ENCODE measurements at places on chromosomes 5 and 9.
A peak's percentile ranks its signal among the peaks of the same experiment; 100 is the strongest.

GRCh38 chr5:169350759-169351240 is 49.9 kb upstream of the SLIT3 start:
- DNase-seq = no peak

DNA sequence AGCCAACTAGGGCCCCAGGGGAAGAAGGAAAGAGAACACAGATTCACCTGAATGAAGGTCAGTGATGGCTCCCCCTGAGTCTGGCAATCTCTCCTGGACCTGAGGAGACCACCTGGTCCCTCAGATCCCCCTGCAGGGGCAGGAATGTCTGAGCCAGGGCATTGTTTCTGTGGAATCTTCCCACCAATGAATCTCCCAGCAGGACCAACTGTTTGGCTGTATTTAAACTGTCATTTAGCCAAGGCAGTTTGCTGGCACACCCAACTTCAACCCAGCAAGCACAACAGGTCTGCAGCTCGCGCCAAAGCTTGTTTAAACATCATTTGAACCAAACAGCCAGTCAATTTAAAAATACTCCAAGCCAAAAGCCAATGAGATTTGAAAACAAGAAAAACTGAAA is 92.6 kb downstream of the SH3TC2 start:
- DNase-seq = no peak

- DNase-seq = peak; percentile 37
These were observed 1.0 kb downstream of the SET start for GRCh38 chr9:128689820-128690683.

GRCh38 chr9:129273136-129273895 is 95.3 kb upstream of the IER5L start:
- DNase-seq = no peak

DNA sequence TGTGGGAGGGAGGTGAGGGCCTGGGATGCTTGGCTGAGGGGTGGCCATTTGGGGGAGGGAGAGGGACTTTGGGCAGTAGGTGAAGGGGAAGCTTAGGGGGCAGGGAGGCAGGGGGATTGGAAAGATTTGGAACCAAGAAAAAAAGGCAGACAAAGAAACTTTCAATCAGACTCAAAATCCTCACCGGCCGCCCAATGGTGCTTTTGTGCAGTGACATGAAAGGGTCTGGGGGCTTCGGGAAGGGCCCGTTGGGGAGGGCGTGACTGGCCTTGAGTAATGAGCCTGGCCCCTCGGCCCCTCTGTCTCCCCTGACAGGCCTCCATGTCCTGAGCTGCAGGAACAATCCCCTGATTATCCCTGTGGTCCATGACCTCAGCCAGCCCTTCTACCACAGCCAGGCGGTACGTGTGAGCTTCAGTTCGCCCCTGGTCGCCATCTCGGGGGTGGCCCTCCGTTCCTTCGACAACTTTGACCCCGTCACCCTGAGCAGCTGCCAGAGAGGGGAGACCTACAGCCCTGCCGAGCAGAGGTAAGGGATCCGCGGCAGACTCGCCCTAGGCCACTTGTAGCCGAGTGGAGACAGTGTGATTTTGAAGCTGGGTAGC is 181.1 kb downstream of the PAPPA start:
- no peak for DNase-seq

GRCh38 chr5:124530916-124531315 is 215.5 kb downstream of the ZNF608 start:
- DNase-seq = no peak

DNA sequence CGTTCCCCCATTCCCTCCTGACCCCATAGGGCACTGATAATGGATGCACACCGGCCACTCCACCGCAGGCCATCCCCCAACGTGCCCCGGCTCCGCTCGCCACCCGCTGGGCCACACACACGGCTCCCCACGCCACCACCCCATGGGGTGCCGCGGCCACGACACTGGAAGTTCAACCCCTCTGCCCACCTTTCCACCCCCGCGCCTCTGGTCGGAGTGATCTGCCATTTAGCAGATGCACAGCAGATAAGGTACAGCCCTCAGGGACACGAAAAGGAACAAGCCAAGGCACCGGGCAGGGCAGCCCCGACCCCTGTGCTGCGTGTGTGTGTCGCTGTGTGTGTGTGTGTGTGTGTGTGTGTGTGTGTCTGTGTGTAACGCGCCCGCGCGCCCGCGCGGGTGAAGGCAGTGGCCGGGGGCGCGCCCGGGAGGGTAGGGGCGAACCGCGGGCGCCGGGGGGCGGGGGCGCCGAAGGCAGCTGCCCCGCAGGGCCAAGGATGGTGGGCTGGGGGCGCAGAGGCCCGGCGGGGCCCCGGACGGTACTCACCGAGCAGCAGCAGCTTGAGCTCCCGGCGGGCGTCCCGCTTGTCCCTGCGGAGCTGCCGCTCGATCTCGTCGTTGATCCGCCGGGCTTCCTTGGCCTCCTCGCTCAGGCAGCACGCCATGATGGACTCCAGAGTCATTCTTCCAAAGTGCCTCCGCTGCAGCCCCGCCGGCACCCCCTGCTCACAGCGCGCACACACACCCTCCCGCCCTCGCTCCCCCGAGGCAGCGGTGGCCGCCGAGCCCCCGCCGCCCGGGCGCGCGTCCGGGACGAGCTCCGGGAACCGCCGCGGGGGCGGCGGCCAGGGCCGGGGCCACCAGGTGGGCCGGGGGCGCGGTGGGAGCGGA is 813 bp downstream of the GNAQ start:
- DNase-seq = peak; percentile 28

GRCh38 chr9:75190762-75191161 is 102.4 kb downstream of the OSTF1 start:
- no peak for DNase-seq

GRCh38 chr9:111039231-111039906 is 1.1 kb upstream of the LPAR1 start:
- DNase-seq = no peak

DNA sequence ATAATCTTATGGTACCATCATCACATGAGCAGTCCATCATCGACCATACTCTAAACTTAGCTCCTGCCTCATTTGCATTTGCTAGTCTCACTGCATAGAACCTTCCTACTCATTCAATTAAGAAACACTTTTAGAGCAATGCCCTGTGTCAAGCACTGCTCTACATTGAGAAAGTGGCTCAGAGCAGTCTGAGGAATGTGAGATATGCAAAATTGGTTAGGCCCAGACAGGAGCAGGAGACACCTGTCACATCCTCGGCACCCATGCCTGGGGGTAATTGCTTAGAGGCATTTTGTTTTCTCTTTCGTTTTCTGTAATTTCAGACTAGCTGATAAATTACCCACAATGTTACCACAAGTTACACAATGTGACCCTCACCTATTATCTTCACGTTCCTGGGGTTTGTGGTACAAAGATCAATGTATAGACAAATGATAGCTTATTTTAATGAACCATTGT is 4.9 kb upstream of the RARS1 start:
- DNase-seq = no peak

DNA sequence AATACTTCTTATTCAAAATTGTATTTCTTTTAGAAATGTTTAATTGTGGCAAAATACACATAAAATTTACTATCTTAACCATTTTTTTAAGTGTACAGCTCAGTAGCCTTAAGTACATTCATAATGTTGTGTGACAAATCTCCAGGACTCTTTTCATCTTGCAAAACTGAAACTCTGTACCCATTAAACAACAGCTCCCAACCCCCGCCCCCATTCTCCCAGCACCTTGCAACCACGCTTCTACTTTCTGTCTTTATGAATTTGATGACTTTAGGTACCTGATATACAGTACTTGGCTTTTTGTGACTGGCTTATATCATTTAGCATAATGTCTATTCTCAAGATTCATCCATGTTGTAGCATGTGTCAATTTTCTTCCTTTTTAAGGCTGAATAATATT is 2.8 kb upstream of the IL5 start:
- DNase-seq = no peak

Measured in stimulated activated CD8-positive, alpha-beta memory T cell treated with anti-CD3 and anti-CD28 coated beads, Interleukin-15, amount 100 ng/mL, for 4 hours (primary cell).